ENCODE measurements at places on chromosomes 12 and 14. TPM values are rescaled to one million over a fixed set of nuclear protein-coding genes. Genes with fewer than 3 reads are reported as not detected.
A peak's percentile ranks its signal among the peaks of the same experiment; 100 is the strongest.

DNA sequence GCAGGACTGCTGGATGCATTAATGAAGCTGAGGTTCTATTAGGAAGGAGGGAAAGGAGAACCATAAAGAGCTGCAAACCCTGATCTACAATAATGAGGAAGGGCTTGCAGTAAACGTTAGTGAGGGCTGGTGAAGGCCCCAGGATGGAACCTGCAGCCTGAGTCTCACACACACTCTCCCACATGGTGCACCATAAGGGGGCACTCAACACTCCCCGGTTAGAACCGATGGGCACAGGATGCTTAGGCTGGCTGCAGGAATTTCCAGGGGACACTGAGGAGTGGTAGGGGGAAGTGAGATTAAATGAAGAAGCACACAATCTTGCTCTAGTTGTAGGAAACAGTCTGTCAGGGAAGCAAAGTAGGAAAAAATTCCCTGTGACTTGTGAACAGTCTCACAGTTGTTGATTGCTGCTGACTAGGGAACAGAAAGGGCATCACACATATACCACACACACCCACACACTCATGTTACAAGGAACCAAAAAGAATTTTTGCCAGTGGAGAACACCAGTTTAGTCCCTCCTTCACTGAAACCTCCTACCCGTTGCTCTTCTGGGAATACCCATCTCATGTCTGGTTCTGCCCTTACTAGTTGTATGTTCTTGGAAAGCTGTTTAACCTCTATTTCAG, 56.2 kb upstream of the FERMT2 start:
- no peak overlapping the region for H3K27ac ChIP-seq
- H3K27me3 ChIP-seq: no peaks in the 10 kb centered on the region
- no peak overlapping the region for H3K4me3 ChIP-seq

Gene C1R
- polyA plus RNA-seq: 0.53 TPM

DNA sequence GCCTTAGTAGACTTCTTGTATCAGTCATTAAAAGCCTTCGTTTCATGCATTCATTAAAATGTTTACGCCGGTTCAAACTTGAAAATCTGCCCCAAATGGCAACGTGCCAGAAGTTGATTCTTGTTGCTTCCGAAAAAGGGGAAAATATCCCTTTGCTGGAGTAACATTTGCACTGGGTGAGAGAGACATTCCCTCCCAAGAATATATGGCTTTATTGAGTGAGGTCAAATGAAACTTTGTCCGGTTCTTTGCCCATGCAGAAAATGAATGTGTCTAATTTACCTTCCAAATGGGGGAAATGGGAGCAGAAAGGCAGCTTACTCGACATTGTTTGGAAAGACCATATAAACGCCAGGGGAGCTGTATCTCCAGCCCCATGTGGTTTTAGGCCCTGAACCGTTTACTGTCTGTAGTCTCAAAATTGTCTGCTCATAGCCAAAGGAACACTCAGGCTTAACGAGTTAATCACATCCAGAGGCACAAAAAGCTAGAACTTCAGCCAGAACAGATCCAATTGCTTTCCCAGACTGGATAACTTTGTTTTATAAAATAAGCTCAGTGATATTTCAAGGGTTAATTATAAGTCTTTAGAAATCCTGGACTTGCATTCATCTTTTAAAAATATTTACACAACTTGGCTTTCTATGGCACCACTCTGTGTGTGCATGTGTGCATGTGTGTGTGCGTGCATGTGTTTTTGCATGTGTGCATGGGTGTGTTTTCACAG, 2.9 kb upstream of the EMP1 start:
- DNase-seq: no peak
- no peak overlapping the region for H3K27ac ChIP-seq
- no peaks in the 10 kb centered on the region for H3K36me3 ChIP-seq
- no peak overlapping the region for H3K4me3 ChIP-seq
- peaks cover 2% of the 10 kb centered on the region for H3K27me3 ChIP-seq

DNA sequence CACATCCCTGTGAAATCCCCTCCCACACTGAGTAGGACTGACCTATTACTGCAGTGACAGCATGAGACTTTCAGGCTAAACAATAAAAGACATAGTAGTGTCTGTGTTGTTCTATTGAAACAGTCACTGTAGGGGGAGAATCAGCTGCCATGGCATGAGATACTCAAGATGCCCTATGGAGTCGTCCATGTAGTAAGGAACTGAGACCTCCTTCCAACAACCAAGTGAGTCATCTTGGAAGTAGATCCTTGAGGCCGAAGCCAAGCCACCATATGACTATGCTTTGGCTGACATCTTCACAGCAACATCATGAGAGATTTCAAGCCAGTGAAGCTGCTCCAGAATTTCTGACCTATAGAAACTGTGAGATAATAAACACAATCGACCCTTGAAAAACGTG, 12.1 kb upstream of the LRP6 start:
- no peaks in the 10 kb centered on the region for H3K36me3 ChIP-seq
- no peaks in the 10 kb centered on the region for H3K4me1 ChIP-seq
- H3K27ac ChIP-seq: no peak overlapping the region
- DNase-seq: no peak

- peaks cover 8% of the 10 kb centered on the region for H3K4me1 ChIP-seq
- DNase-seq: no peak
- H3K27me3 ChIP-seq: peaks cover 5% of the 10 kb centered on the region
- no peaks in the 10 kb centered on the region for H3K36me3 ChIP-seq
- no peak overlapping the region for H3K4me3 ChIP-seq
Observed at GRCh38 chr14:72613231-72613974, 280.5 kb downstream of the DPF3 start.

Gene SP7
- polyA plus RNA-seq: not detected

GRCh38 chr12:89525305-89525823, 483 bp downstream of the POC1B start:
- DNase-seq: peak; percentile 45
- H3K27me3 ChIP-seq: no peaks in the 10 kb centered on the region
- peaks cover 17% of the 10 kb centered on the region for H3K36me3 ChIP-seq
- H3K27ac ChIP-seq: peak overlapping the region; percentile 99
- peak overlapping the region; percentile 93 for H3K4me3 ChIP-seq
- H3K4me1 ChIP-seq: peaks cover 23% of the 10 kb centered on the region
